ENCODE measurements at places on chromosomes 2 and 18. TPM values are rescaled to one million over a fixed set of nuclear protein-coding genes. Genes with fewer than 3 reads are reported as not detected.

DNA sequence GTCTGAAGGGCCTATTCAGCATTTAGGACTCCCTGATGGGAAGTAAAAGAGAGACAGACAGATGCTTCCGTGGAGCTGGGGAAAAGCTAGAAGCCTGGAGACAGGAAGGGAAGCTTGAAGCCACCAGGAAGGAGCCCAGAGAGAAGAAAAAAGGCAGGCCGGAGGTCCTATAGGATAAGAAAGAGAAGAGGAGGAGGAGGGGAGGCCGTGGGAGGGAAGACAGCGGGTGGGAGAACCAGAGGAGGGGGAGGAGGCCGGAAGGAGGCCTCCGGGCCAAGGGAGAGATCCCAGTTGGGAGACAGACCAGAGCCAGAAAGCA, 107.1 kb upstream of the PKDCC start:
- no peaks in the 10 kb centered on the region for H3K36me3 ChIP-seq
- H3K27me3 ChIP-seq = no peaks in the 10 kb centered on the region
- peak; percentile 71 for DNase-seq
- H3K27ac ChIP-seq = no peak overlapping the region

- peaks cover 7% of the 10 kb centered on the region for H3K36me3 ChIP-seq
- H3K4me3 ChIP-seq = no peak overlapping the region
- peaks cover 9% of the 10 kb centered on the region for H3K4me1 ChIP-seq
- DNase-seq = no peak
Observed at GRCh38 chr2:42298132-42298531, 62.9 kb downstream of the COX7A2L start.

DNA sequence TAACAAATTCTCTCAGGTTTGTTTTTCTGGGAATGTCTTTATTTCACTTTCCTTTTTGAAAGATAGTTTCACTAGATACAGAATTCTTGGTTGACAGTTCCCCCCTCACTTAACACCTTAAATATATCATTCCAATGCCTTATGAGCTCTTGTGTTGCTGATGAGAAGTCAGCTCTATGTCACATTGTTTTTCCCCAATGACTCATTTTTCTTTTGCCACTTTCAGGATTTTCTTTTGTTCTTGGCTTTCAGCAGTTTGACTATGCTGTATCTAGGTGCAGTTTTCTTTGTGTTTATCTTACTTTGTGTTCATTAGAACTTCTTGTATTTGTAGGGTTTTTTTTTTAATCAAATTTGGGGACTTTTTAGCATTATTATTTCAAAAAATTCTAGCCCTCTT, 5.6 kb upstream of the RALBP1 start:
- no peak for DNase-seq
- H3K4me1 ChIP-seq = peaks cover 4% of the 10 kb centered on the region
- H3K4me3 ChIP-seq = no peak overlapping the region
- H3K27me3 ChIP-seq = no peaks in the 10 kb centered on the region
- H3K27ac ChIP-seq = no peak overlapping the region

DNA sequence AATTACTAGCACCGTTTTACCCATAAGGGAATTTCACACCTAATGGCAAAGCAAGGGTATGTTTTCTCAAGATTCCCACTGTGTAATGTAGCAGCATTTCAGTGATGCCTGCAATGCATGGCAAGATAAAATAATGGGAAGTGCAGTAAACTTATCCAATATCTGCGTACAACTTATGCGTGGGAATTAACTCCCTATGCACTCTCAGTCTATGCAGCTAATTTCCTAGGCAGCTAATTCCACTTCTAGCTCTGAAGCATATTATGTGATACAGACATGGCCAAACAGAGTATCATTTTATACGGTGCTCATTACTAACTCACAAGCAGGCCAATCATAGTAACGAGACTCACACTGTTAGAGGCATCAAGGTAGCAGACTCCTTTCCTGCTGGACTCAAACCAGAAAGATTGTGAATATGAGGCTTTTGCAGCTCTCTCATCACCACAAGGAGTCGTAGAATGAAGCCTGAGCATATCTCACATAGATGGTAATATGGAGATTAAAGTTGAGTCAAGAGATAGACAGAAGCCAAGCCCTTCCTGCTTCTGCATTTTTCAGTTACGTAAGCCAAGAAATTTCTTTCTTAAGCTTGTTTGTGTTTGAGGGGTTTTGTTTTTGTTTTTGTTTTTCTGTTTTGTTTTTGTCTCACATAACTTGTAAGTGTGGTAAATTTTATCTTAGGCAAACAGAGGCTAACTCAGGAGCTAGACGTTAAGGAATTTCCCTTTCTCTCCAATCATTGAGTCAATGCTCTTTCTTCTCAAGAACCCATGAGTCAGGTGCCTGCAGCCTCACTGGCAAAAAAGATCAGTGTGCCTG, 34.8 kb upstream of the ITGAV start:
- H3K36me3 ChIP-seq = no peaks in the 10 kb centered on the region
- H3K4me3 ChIP-seq = no peak overlapping the region
- no peaks in the 10 kb centered on the region for H3K4me1 ChIP-seq
- DNase-seq = no peak
- H3K27ac ChIP-seq = no peak overlapping the region
- H3K27me3 ChIP-seq = no peaks in the 10 kb centered on the region

GRCh38 chr2:124908411-124908810, 883.3 kb downstream of the CNTNAP5 start:
- H3K27ac ChIP-seq = no peak overlapping the region
- H3K27me3 ChIP-seq = no peaks in the 10 kb centered on the region
- no peaks in the 10 kb centered on the region for H3K4me1 ChIP-seq
- no peaks in the 10 kb centered on the region for H3K36me3 ChIP-seq
- H3K4me3 ChIP-seq = no peak overlapping the region

- H3K36me3 ChIP-seq = peaks cover 28% of the 10 kb centered on the region
- no peak overlapping the region for H3K4me3 ChIP-seq
- no peaks in the 10 kb centered on the region for H3K4me1 ChIP-seq
- H3K27ac ChIP-seq = no peak overlapping the region
- H3K27me3 ChIP-seq = no peaks in the 10 kb centered on the region
Observed at GRCh38 chr2:73451263-73451972, 65.8 kb downstream of the ALMS1 start.

- no peaks in the 10 kb centered on the region for H3K36me3 ChIP-seq
- no peaks in the 10 kb centered on the region for H3K4me1 ChIP-seq
- no peak overlapping the region for H3K4me3 ChIP-seq
- no peak for DNase-seq
- H3K27me3 ChIP-seq = no peaks in the 10 kb centered on the region
- H3K27ac ChIP-seq = no peak overlapping the region
Observed at GRCh38 chr2:235740821-235741220, 247.0 kb downstream of the AGAP1 start.

DNA sequence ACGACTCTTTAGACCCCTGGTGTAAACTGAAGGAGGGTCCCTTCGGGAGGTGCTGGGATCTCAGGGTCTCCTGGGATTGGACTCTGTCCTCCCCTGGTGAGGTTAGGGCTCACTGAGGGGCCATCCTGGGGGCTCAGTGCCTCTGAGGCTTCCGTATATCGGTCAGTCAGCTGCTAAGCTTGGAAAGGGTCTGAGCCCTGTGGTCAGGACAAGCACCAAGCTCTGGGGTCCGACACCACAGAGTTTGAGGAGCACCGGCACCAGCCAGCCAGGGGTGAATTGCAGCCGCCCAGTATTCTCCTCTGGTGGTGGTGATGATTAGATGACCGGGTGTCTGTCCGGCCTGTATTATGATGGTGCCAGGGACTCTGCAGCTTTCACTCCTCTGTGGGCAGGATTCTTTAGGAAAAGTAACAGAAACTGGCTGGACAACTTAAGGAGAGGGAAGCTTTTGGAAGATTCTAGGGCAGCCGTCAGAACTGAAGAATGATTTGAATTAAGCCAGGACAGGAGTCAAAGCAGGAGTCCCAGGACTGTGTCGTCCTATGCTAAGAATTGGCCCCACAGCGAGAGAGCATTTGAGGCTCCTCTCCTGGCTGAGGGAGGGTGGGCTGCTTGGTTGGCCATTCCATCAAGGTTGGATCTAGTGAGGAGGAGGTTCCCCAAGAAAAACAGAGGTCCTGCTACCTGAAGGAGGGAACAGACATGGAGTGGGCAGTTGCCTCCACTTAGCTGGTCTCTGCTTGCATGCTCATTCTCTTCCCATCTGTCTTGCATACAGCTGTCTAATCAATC, 158.6 kb upstream of the HS6ST1 start:
- no peak for DNase-seq
- H3K4me1 ChIP-seq = peaks cover 6% of the 10 kb centered on the region
- no peaks in the 10 kb centered on the region for H3K36me3 ChIP-seq
- no peak overlapping the region for H3K4me3 ChIP-seq

DNA sequence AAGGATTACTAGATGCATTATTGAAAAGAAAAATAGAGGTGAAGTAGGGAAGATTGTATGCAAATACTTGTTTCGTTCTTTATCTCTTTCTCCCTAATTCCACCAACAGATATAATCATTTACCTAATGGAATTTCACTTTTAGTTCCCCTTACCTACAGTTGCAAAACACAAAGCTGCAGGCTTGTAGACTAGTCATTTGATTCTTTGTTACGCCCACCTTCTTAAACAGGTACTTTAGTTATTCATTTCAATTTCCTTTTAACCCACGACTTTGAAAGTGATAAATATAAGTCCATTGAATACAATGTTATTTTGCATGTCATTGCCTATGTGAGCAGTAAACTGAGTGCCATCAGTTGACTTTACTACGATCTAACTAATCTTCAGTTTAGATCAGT, 3.9 kb upstream of the HRH4 start:
- no peaks in the 10 kb centered on the region for H3K27me3 ChIP-seq
- no peaks in the 10 kb centered on the region for H3K4me1 ChIP-seq
- no peak overlapping the region for H3K27ac ChIP-seq
- H3K4me3 ChIP-seq = no peak overlapping the region

GRCh38 chr2:38505779-38506178, 96.9 kb downstream of the HNRNPLL start:
- no peak for DNase-seq
- no peak overlapping the region for H3K27ac ChIP-seq
- no peak overlapping the region for H3K4me3 ChIP-seq
- H3K27me3 ChIP-seq = no peaks in the 10 kb centered on the region
- no peaks in the 10 kb centered on the region for H3K36me3 ChIP-seq
- peaks cover 13% of the 10 kb centered on the region for H3K4me1 ChIP-seq

GRCh38 chr2:223613017-223613950, 11.1 kb upstream of the SCG2 start:
- H3K27ac ChIP-seq = no peak overlapping the region
- no peaks in the 10 kb centered on the region for H3K4me1 ChIP-seq
- no peaks in the 10 kb centered on the region for H3K36me3 ChIP-seq
- peak; percentile 75 for DNase-seq

- DNase-seq = peak; percentile 43
- H3K27ac ChIP-seq = no peak overlapping the region
- no peaks in the 10 kb centered on the region for H3K27me3 ChIP-seq
- no peaks in the 10 kb centered on the region for H3K36me3 ChIP-seq
- H3K4me1 ChIP-seq = no peaks in the 10 kb centered on the region
Observed at GRCh38 chr2:106700616-106701015, 185.4 kb downstream of the ST6GAL2 start.

The ACVR1C gene
- 0.28 TPM for polyA plus RNA-seq

The DNAJB2 gene
- polyA plus RNA-seq = 128 TPM

The EPC2 gene
- 7.2 TPM for polyA plus RNA-seq

The VSNL1 gene
- polyA plus RNA-seq = 1.0 TPM

The ELAC1 gene
- polyA plus RNA-seq = 11.7 TPM
